ENCODE measurements at places on chromosomes 7 and 10. TPM values are rescaled to one million over a fixed set of nuclear protein-coding genes. Genes with fewer than 3 reads are reported as not detected.

- H3K4me3 ChIP-seq: no peak overlapping the region
- H3K27ac ChIP-seq: no peak overlapping the region
- no peaks in the 10 kb centered on the region for H3K36me3 ChIP-seq
- H3K27me3 ChIP-seq: no peaks in the 10 kb centered on the region
- DNase-seq: no peak
Measured at GRCh38 chr7:94348142-94348541, 46.6 kb upstream of the COL1A2 start.

- H3K4me1 ChIP-seq: peaks cover 34% of the 10 kb centered on the region
- H3K27ac ChIP-seq: no peak overlapping the region
- no peaks in the 10 kb centered on the region for H3K27me3 ChIP-seq
- no peaks in the 10 kb centered on the region for H3K36me3 ChIP-seq
Measured at GRCh38 chr10:69468751-69469089, 17.5 kb downstream of the TSPAN15 start.

- H3K27ac ChIP-seq: no peak overlapping the region
- DNase-seq: no peak
- peaks cover 2% of the 10 kb centered on the region for H3K36me3 ChIP-seq
- no peaks in the 10 kb centered on the region for H3K27me3 ChIP-seq
- peaks cover 10% of the 10 kb centered on the region for H3K4me1 ChIP-seq
Measured at GRCh38 chr10:74891053-74891452, 64.7 kb downstream of the KAT6B start.

- H3K27me3 ChIP-seq: peaks cover 3% of the 10 kb centered on the region
- DNase-seq: no peak
- no peak overlapping the region for H3K27ac ChIP-seq
- H3K4me1 ChIP-seq: no peaks in the 10 kb centered on the region
Measured at GRCh38 chr7:108167460-108167859, 37.3 kb upstream of the LAMB4 start.

GRCh38 chr10:77311186-77311585 is 326.4 kb downstream of the KCNMA1 start:
- H3K4me3 ChIP-seq: no peak overlapping the region
- H3K27ac ChIP-seq: no peak overlapping the region
- H3K4me1 ChIP-seq: no peaks in the 10 kb centered on the region
- no peaks in the 10 kb centered on the region for H3K36me3 ChIP-seq
- DNase-seq: no peak
- no peaks in the 10 kb centered on the region for H3K27me3 ChIP-seq

DNA sequence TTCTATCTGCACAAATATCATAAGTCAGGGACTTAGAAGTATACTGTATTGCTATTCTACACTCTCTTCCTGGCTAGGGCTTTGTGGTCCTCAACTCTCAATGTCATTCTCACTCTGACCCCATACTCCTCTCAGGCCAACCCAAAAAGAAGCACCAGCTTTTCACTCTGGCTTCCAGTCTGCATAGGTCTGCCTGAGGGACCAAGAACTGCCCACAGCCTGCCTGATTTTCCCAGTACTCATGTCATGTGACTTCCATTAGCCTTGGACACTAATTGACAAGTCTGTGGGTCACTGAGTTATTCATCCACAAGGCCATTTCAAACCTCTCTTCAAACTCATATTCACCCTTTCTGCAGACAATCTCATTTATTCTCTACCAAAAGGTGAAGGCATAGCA is 19.8 kb downstream of the PMPCB start:
- no peak overlapping the region for H3K4me3 ChIP-seq
- DNase-seq: no peak
- H3K4me1 ChIP-seq: no peaks in the 10 kb centered on the region
- peaks cover 92% of the 10 kb centered on the region for H3K36me3 ChIP-seq

Gene PTPRE
- total RNA-seq: 55.1 TPM

GRCh38 chr10:25497246-25497645 is 322.4 kb downstream of the GPR158 start:
- no peak overlapping the region for H3K4me3 ChIP-seq
- no peaks in the 10 kb centered on the region for H3K4me1 ChIP-seq
- no peak for DNase-seq
- H3K27ac ChIP-seq: no peak overlapping the region
- H3K27me3 ChIP-seq: no peaks in the 10 kb centered on the region

GRCh38 chr10:8225187-8225586 is 170.7 kb downstream of the GATA3 start:
- H3K4me3 ChIP-seq: no peak overlapping the region
- no peaks in the 10 kb centered on the region for H3K27me3 ChIP-seq
- H3K27ac ChIP-seq: no peak overlapping the region
- no peaks in the 10 kb centered on the region for H3K36me3 ChIP-seq
- DNase-seq: no peak

Gene C10orf105
- total RNA-seq: 0.25 TPM

DNA sequence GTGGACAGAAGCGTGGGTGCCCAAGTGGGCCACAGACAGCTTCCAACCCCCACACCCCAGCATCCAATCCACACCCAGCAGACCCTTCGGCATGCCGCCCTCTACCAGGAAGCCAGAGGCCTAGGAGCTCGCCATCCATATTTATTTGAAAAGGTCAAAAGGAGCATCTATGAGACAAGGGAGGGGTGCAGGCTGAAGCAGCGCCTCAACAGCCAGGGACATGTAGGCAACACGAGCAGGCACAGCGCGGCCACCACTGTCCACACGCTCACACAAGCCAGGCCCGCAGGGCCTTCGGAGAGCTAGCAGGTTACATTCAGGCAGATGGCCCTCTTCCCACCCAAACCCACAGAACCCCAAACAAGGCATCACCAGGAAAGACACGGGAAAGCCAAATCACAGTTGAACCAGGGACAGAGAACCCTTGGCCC is 34.6 kb downstream of the PSAP start:
- peaks cover 8% of the 10 kb centered on the region for H3K4me1 ChIP-seq
- peaks cover 60% of the 10 kb centered on the region for H3K36me3 ChIP-seq
- DNase-seq: no peak
- no peak overlapping the region for H3K4me3 ChIP-seq

DNA sequence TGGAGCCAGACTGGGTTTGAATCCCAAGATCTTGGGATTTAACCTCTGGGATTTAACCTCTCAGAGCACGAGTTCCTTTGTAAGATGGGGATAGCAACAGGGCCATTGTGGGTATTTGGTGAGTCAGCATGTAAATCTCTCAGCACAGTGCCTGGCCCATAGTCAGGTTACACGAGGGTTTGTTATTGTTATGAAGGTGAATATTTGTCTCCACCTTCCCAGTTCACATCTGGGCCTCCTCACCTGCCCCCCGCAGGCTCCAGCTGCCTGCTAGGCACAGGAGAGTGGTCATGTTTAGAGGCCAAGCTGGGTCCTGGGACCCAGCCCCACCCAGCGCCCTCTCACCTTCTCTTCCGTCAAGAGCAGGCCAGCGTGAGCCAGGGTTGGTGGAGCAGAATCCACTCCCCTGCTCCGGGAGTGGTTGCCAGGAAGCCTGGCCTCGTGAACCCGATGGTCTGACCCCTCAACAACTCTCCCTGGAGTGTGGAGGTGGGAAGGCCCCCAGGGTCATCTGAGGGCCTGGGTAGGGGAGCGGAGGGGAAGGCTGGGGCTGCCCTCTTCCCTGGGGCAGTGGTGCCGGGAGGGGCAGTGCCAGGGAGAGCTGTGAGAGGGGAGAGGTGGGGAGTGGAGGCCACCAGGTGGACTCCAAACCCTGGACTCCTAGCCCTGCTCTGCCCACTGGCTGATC is 26.0 kb downstream of the FAM241B start:
- H3K4me3 ChIP-seq: no peak overlapping the region
- H3K27me3 ChIP-seq: peaks cover 2% of the 10 kb centered on the region
- peaks cover 12% of the 10 kb centered on the region for H3K4me1 ChIP-seq
- H3K27ac ChIP-seq: no peak overlapping the region

DNA sequence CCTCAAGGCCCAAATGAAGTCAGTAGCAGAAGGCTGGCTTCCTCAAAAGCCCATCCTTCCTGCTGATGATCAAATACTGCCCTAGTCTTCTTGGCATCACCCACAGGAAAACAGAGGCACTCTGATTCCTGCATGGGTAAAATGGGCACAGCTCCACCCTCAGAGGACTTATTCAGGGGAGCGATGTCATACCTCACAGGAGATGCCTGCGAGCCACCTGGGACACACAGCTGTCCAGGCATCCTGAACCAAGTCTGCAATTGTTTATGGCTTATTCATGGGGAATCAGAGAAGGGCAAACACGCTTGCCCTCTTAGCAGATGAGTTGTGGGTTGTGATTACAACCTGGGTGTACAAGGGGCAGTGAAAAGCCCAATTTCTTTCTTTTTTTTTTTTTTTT is 22.0 kb upstream of the LMTK2 start:
- H3K27ac ChIP-seq: no peak overlapping the region
- H3K4me3 ChIP-seq: no peak overlapping the region
- H3K36me3 ChIP-seq: no peaks in the 10 kb centered on the region
- no peak for DNase-seq

DNA sequence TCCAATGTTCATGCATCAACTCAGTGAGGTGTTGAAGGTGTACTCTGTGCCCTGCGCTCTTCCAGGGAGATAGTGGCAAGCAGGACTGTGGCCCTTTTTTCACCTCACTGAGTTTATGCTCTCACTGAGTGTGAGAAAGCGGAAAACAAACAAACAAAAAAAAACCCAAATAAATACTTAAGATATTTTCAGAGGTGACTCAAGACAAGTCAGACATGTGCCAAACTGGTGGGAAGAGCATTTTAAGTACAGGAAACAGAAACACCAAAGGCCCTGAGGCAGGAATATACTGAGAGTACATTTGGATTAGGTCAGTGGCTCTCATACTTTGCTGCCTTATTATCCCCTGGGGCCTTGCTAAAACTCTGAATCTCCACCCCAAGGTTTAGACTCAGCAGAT is 111.9 kb upstream of the IGFBP3 start:
- no peak for DNase-seq
- H3K27me3 ChIP-seq: no peaks in the 10 kb centered on the region
- H3K27ac ChIP-seq: no peak overlapping the region
- H3K4me3 ChIP-seq: no peak overlapping the region

GRCh38 chr10:63972949-63973827 is 452.0 kb downstream of the REEP3 start:
- H3K4me3 ChIP-seq: no peak overlapping the region
- H3K36me3 ChIP-seq: no peaks in the 10 kb centered on the region
- no peaks in the 10 kb centered on the region for H3K4me1 ChIP-seq
- no peaks in the 10 kb centered on the region for H3K27me3 ChIP-seq

DNA sequence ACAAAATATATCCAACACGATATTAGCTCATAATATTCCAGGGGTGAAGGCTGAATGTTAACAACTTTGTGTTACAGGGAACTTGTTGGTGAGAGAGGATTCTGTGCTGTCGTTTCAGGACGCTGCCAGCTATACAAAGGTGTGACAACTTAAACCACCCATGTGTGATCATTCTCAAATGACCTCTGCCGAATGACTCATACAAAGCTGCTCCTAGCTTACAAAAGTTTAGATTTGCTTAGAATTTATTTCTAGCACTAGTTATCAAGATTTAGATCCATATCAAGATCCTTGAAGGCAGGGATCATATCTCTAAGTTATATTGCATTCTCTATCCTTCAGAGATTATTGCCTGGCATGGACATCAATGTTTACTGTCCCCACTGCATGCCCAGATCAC is 65.3 kb downstream of the COBL start:
- H3K27me3 ChIP-seq: no peaks in the 10 kb centered on the region
- no peak overlapping the region for H3K4me3 ChIP-seq
- H3K36me3 ChIP-seq: no peaks in the 10 kb centered on the region
- no peaks in the 10 kb centered on the region for H3K4me1 ChIP-seq
- no peak overlapping the region for H3K27ac ChIP-seq

DNA sequence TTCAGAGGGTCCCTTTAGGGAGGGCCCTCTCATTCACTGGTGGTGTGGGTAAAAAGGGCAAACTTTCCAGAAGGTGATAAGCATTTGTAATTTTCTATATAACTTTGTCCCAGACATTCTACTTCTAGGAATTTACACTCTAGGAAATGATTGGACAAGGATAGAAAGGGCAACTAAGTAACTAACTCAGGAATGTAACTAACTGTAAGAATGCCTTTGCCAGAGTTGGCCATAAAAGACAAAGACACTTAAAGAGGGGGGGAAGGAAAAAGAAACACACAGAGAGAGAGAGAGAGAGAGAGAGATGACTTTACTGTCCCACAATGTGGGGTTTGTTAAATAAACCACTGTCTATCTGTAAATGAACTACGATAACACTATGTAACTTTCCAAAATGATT is 38.5 kb upstream of the ITPRID1 start:
- no peaks in the 10 kb centered on the region for H3K4me1 ChIP-seq
- DNase-seq: no peak
- H3K36me3 ChIP-seq: no peaks in the 10 kb centered on the region
- H3K27ac ChIP-seq: no peak overlapping the region
- H3K27me3 ChIP-seq: no peaks in the 10 kb centered on the region

GRCh38 chr10:6891924-6892323 is 311.8 kb upstream of the PRKCQ start:
- H3K4me1 ChIP-seq: no peaks in the 10 kb centered on the region
- no peaks in the 10 kb centered on the region for H3K36me3 ChIP-seq
- DNase-seq: no peak
- no peak overlapping the region for H3K27ac ChIP-seq

DNA sequence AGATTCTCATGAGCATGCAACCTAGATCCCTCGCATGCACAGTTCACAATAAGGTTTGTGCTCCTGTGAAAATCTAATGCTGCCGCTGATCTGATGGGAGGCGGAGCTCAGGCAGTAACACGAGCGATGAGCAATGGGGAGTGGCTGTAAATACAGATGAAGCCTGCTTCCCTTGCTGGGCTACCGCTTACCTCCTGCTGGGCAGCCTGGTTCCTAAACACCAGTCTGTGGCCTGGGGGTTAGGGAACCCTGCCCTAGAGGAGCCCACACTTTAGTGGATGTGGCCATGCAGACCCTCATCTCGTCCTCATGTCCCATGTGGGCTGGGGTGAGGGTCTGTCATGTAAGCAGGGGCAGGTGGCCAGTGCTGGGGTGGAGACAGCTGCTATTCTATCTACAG is 417.6 kb downstream of the GLRX3 start:
- H3K36me3 ChIP-seq: no peaks in the 10 kb centered on the region
- no peaks in the 10 kb centered on the region for H3K4me1 ChIP-seq
- no peak overlapping the region for H3K4me3 ChIP-seq
- H3K27ac ChIP-seq: no peak overlapping the region
- no peak for DNase-seq

Gene GFRA1
- total RNA-seq: not detected

Measured in CD4-positive, alpha-beta T cell (primary cell).